Activated gamma-delta T cell treated with Interleukin-2 at 50 U/mL for 16 hours (primary cell): ENCODE measurements at places on chromosomes 12 and 14.

GRCh38 chr12:109435428-109436187 is 41.5 kb downstream of the KCTD10 start:
- no peak for DNase-seq

DNA sequence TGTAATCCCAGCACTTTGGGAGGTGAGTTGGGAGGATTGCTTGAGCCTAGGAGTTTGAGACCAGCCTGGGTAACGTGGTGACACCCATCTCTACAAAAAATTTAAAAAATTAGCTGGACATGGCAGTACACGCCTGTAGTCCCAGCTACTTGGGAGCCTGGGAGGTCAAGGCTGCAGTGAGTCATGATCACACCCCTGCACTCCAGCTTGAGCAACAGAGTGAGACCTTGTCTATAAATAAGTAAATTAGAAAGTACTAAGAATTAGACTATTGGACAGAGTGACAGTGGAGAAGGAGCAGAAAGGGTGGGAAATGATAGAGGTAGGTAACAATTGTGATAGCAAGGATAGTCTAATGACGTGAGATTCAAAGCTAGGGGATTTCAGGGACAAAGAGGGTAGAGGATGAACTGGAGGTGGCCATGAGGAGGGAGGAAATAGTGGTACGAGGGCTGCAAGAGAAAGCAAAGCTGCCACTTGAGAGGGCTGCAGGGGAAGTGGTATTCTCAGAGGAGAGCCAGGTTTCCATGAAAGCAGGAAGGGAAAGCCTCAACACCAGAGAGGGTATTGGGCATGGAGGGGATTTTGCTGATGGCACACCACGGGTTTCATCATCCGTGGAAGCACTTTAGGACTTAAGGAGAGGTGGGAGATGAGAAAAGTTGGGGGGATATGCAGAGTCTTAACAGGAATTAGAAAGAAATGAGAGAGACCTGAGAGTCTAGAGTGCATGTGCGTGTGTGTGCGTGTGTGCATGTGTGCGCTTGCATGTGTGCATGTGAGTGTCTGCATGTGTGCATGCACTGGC is 85.6 kb downstream of the SYNE2 start:
- peak; percentile 9 for DNase-seq

DNA sequence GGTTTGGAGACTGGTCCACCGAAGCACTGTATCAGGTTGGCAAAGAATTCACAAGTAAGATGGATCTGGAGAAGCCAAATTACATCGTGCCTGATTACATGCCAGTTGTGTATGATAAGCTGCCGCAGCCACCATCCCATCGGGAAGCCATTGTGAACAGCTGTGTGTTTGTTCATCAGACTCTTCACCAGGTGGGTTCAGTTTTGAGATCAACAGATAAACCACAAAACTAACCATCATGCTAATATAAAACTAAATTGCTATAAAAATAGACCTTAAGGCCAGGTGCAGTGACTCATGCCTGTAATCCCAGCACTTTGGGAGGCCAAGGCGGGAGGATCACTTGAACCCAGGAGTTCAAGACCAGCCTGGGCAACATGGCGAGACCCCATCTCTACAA is 58.9 kb downstream of the HSP90AA1 start:
- no peak for DNase-seq

- DNase-seq: no peak
These were observed 31.5 kb upstream of the EMP1 start for GRCh38 chr12:13164921-13165616.

GRCh38 chr12:115208098-115208497 is 524.1 kb upstream of the TBX3 start:
- no peak for DNase-seq

GRCh38 chr14:45381091-45381490 is 128.1 kb upstream of the MIS18BP1 start:
- DNase-seq: no peak

- no peak for DNase-seq
These were observed 1.0 kb downstream of the SOS2 start for GRCh38 chr14:50230401-50230700.

- no peak for DNase-seq
These were observed 4.6 kb upstream of the SLC15A5 start for GRCh38 chr12:16282081-16282480.

GRCh38 chr12:107783406-107784376 is 9.2 kb downstream of the ASCL4 start:
- DNase-seq: no peak

DNA sequence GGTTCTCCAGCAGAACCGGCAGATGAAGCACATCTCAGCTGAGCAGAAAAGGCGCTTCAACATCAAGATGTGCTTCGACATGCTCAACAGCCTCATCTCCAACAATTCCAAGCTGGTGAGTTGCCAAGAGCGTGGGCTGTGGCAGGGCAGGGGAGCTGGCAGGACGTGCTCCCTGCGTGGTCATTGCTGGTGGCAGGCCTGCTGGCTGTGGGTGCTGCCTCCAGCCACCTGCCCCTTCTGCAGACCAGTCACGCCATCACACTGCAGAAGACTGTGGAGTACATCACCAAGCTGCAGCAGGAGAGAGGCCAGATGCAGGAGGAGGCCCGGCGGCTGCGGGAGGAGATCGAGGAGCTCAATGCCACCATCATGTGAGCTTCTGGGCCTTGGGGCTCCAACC is 35.8 kb downstream of the IL31 start:
- no peak for DNase-seq

DNA sequence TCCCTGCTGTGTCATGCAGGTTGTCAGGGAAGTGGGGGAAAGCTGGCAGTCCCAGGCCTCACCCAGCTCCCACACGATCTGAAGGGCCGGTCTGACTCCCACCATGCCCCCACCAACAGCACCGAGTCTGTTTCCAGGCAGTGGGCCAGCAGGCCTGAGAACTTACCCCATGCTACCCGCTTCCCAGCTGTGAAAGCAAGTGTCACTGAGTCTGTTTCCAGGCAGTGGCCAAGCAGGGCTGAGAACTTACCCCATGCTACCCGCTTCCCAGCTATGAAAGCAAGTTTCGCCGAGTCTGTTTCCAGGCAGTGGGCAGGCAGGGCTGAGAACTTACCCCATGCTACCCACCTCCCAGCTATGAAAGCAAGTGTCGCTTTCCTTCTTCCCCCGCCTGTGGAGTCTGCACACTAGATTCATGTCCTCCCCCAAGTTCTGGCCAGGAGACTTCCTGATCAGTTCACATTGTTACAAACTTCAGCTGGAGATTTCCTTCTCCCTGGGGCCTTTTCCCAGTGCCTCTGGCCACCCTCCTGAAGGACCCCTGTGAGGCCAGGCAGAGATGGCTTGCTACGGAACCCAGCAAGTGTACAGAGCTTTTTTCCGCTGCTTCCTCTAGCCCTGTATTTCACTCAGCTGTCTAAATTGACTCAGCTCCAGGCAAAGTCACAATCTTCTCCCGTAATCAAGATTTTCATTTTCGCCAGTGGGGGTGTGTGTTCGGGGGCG is 435.4 kb downstream of the TMTC2 start:
- DNase-seq: no peak

GRCh38 chr12:124809878-124810277 is 53.8 kb downstream of the SCARB1 start:
- no peak for DNase-seq
